Activated CD8-positive, alpha-beta memory T cell treated with anti-CD3 and anti-CD28 coated beads for 1 hour (primary cell): ENCODE measurements at places on chromosomes 16 and 17.

DNA sequence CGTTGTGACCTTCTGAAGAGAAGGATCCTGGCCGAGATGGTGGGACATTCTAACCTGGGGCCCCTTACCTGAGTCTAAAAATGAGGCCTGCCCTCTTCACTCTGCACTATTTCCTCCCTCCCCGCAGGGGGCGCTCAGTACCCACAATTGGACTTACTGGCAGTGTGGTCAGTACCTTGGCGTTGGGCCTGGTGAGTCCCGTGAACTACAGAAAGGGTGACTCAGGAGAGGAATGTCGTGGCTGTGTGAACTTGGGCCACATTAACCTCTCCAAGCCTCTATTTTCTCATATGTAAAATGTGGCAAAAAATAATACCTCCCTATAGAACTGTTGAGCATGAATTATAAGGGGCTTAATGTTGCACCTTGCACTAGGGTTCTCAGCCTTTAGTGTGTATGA is 3.9 kb downstream of the RSAD1 start:
- peak; percentile 27 for DNase-seq

DNA sequence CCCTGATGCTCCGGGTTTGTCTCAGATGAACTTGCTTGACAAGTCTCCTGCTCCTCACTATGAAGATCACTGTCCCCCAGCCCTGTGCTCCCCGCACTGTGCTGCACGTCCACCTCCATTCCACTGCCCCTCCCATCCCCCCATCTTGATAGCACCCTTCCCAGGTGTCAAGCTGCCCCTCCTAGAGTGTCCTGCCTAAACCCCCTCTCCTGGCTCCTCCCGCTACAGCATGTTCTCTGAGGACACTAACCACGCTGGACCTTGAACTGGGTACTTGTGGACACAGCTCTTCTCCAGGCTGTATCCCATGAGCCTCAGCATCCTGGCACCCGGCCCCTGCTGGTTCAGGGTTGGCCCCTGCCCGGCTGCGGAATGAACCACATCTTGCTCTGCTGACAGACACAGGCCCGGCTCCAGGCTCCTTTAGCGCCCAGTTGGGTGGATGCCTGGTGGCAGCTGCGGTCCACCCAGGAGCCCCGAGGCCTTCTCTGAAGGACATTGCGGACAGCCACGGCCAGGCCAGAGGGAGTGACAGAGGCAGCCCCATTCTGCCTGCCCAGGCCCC is 18.5 kb downstream of the DEXI start:
- DNase-seq: no peak

- DNase-seq: no peak
Observed at GRCh38 chr17:59684967-59685366, 22.3 kb downstream of the PTRH2 start.

DNA sequence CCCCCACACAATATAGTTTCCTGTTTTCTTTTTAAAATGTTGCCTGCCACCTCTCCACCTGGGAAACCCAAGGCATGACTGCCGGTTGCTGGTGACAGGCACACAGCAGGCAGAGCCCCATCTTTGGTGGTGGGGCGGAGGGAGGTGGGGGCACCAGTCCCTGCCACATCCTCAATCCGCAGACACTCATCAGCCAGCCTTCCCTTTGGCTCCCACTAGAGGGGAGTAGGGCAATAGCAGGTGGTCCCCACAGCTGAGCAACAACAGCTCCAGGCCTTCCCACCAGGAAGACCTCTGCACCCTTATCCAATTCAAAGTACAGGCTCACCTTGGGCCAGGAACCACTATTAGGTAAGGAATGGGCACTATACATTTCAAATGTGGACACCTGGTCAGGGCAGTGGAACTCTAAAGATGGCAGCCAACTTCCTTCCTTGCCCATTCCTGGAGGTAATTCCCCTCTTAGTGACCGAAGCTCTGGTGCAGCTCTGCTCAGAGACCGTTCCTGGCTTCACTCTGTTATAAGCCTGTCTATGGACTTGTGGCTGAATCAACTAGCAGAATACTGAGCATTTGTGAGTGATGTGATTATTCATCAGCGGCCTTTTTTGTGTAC is 13.9 kb downstream of the RECQL5 start:
- no peak for DNase-seq

- no peak for DNase-seq
Observed at GRCh38 chr16:86730086-86730485, 151.7 kb downstream of the FOXL1 start.

DNA sequence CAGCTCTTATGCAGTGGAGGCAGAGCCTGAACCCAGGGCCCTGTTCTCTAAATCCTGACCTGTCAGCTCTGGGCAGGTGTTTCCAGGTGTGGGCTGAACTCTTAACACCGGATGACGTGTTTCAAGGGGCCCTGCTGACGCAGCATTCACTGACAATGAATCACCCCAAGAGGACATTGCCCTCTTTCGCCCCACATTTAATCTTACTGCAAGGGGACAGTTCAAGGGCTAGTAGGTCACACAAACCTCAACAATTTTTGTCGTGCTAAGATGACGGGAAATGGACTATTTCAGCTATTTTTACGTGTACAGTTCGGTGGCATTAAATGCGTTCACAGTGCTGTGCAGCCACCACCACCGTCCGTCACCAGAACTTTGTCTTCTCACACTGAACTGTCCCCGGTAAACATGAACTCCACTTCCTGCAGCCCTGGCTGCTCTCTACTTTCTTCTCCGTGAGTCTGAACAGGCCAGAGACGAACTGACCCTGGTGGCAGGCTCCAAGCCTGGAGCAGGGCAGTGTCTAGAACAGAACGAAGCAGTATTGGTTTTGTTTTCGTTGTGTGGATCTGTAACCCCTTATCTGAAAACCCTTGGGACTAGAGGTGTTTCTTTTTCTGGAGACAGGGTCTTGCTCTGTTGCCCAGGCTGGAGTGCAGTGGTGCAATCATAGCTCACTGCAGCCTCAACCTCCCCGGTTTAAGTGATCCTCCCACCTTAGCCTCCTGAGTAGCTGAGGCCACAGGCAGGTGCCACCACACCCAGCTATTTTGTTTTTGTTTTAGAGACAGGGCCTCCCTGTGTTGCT is 88.4 kb upstream of the CIBAR2 start:
- DNase-seq: no peak

DNA sequence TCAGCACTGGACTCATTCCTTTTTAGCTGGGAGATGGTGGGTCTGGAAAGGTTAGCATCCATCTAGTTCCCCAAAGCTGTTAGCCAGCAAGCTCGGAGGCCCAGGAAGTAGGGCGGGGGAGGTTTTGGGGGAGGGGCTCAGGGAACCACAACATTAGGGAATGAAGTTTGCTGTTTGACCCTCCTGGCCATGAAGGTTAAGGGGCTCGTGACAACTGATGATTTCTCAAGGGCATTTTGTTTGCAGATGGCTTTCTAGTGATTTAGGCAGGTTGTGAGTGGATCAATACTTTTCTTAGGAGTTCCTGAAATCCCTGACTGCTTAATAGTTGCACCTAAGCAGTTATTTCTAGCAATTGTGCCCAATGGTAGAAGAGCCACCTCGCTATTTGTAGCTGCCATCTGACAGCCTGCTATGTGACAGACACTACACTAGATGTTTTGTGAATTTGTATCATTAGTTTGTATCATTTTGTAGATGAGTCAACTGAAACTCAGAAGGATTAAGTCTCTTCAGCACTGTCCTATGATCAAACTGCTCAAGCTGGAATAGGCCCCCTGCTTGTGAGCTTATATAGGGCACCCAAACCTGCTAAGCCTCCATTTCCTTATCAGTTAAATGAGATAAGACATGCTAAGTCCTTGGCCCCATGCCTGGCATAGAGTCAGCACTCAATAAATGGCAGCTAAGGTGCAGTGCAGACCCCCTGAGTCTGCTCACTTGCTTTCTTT is 146.4 kb downstream of the IRX3 start:
- DNase-seq: no peak
